Stimulated activated CD4-positive, alpha-beta T cell treated with anti-CD3 and anti-CD28 coated beads, Interleukin-1b, Interleukin-23, amount 100 ng/mL, for 4 hours (primary cell): ENCODE measurements at places on chromosomes 6 and 20.

- peak; percentile 4 for DNase-seq
Observed at GRCh38 chr6:39430871-39431523, 108.5 kb upstream of the KCNK16 start.

DNA sequence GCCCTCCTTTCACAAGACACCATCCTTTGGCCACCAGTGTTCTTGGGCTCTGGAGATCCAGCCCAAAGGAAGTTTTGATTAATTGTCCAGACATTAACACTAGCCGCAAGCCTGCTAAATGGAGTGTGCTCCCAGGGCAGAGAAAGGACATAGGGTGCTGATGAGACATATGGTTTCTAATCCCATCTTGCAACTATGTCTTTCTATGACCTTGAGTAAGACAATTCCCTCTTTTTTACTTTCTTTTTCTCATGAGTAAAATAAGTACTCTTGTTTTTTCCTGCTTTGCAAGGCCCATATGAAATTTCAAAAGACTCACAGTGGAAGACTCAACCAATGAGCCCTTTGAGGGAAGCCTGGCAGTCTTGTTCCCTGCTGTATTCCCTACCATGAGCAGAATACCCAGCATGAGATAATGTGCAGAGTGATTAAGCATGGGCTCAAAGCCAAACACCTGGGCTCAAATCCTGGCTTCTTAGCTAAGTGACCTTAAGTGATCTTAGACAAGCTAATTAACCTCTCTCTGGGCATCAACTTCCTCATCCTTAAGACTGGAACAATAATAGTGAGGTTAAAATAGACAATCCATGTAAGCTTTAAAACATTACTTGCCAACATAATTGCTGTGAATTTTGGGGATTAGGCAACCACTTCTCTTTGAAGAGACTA lies at the start of gene WFDC10B:
TSS of gene WFDC10B (minus strand) at position 51 of the 669 bp plus-strand sequence. CDS start 19,027 bp downstream, outside the sequence.
- DNase-seq: no peak

GRCh38 chr6:136846046-136846445 lies 23.7 kb downstream of the PEX7 start:
- DNase-seq: no peak

DNA sequence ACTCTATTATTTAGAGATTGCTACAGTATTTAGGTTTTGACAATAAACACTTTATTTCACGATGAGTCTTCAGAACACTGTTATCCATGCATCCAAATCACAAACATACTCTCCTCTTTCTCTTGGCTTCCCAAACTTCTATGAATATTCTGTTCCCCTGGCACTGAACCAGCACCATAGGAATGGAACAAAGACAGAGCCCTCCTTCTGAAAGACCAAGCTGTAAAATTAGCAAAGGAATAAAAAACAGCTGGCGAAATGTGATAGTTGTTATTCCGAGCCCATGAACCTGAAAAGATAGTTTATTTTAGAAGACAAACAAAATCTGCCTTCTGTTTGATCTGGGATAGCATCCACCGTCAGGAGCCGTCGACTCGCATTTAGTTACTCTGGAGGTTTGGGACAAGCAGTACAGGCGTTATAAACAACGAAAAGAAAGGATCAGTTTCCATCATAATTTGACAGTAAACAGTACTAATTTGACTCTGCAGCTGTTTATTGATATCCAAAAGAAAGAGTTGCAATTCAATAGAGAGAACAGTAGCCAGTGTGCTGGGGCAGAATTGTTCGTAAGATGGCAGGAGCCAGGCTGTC lies 161.4 kb downstream of the CLIC5 start:
- DNase-seq: no peak

- no peak for DNase-seq
Observed at GRCh38 chr6:33297406-33297955, 1.3 kb downstream of the RGL2 start.

DNA sequence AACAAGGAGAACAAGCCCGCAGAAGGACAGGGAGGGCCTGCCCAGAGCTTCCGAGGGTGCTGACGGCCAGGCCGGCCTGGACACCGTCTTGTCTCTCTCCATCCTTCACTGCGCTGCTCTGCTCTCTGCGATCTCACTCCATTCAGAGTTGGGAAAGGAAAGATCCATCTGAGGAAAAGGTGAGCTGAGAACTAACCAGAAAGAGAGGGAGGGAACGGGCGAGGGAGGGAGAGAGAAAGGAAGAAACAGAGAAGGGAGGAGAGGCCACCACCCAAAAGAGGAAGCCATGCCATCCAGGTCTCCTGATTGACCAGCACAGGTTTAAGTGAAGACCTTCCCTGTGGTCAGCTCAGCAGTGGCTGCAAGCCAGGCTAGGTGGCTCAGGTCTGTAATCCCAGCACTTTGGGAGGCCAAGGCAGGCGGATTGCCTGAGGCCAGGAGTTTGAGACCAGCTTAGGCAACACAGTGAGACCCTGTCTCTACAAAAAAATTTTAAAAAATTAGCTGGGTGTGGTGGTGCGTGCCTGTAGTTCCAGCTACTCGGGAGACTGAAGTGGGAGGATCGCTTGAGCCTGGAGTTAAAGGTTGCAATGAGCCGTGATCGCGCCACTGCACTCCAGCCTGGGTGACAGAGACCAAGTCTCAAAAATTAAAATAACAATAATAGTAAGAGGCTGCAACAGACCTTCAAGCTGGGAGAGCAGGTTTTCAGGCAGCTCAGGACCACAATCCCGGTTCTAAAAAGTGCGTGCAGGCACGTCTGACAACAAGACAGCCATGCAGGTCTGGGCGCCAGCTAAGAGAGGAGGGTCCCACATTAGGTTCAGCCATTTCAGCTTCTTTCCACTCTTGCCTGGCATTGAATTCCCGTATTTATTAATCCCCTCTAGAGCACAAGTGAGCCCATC lies 34.2 kb upstream of the DLGAP4 start:
- DNase-seq: no peak

DNA sequence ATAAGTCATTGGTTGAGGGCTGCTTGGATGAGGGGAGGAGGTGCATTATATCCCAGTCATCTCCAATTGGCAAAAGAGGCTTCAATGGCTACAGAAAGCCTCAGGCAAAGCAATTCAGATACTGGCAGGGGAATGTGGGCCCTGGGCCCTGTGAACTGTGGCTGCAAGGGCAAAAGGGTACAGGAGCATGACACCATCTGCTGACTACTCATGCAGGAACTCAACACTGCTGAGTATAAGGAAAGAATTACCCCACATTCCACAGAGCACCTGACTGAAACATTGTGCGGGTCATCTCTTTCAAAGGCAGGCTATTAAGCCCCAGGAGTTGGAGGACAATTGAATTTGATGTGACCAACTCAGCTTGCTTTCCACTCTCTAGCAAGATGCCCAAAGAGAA lies 92.1 kb upstream of the SPTLC3 start:
- no peak for DNase-seq

GRCh38 chr6:139126255-139126654 lies 8.6 kb upstream of the HECA start:
- DNase-seq: no peak

DNA sequence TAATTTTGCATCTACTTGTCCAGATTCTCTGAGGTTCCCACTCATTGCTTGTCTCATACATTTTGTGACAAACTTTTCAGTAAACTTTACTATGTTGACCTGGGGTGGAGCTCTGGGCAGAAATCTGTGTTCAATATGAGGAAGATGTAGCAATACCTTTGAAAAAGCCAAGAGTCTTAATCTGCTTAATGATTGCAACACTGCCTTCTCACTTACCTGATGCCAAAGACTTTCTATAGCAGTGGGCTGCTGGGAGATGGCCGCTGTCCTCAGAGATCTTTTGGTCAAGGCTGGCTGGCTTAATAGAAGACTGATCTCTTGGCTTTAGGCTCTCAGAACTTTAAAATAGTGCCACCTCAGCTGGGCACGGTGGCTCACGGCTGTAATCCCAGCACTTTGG lies 70.1 kb upstream of the RBM24 start:
- DNase-seq: no peak

DNA sequence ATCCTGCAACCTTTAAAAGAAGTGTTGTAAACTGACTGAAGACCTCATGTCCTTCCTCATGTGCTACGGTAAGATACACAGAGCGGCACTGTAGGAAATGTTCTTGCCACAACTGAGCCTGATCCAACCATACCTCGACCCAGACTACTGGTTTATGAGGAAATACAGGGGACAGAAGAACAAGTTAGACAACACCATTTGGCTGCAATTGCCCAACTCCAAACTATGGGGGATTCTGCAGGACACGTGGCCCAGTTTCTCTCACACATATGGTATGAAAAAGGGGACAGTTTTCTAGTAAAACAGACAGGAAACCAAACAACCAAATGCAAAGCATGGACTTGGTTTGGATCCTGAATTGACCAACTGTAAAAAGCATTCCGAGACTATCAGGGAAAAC lies 10.5 kb downstream of the PRPH2 start:
- no peak for DNase-seq

DNA sequence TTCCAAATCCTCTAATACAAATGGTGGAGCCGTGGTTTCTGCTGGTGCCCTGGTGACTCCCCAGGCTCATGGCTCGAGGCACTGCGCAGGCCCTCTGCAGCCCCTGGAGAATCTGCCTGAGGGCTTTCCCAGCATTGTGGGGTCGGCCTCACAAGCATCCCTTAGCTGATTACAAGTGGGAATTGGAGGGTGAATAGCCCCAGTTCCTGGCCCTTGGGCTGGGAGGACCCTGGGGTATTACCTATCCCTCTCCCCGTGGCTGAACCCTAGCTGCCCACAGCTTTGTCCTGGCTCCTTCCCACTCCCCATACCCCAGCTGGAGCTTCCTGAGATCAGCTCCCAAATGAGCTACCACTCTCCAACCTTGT lies 212.2 kb upstream of the CST7 start:
- no peak for DNase-seq

- no peak for DNase-seq
Observed at GRCh38 chr6:74941424-74941823, 264.4 kb downstream of the COL12A1 start.

- DNase-seq: no peak
Observed at GRCh38 chr20:10508060-10508459, 73.0 kb downstream of the SLX4IP start.

GRCh38 chr6:13072686-13073347 lies 255.5 kb downstream of the TBC1D7 start:
- DNase-seq: no peak

GRCh38 chr6:118307581-118307980 lies 240.5 kb upstream of the PLN start:
- DNase-seq: no peak

DNA sequence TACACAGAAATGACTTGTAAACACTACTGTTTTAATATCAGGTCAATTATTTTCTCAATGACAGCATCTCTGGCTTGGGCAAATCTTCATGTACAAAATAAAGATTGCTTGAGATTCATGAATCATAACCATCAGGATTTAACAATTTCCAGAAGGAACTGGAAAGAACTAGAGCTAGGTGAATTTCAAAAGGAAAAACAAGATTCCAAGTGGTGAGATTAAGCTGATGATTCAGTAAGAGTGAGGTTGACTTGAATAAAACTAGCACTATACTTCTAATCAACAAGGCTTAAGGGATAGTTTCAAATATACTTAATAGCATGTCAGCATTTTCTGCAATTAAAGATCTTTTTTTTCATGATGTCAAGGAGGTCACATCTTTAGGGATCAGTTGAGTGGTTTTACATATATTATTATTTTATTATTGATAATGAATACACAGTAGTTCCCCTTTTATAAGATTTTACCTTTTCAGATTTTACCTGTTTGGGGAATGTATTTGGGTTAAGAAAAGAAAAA lies 43.5 kb upstream of the HCRTR2 start:
- DNase-seq: no peak

DNA sequence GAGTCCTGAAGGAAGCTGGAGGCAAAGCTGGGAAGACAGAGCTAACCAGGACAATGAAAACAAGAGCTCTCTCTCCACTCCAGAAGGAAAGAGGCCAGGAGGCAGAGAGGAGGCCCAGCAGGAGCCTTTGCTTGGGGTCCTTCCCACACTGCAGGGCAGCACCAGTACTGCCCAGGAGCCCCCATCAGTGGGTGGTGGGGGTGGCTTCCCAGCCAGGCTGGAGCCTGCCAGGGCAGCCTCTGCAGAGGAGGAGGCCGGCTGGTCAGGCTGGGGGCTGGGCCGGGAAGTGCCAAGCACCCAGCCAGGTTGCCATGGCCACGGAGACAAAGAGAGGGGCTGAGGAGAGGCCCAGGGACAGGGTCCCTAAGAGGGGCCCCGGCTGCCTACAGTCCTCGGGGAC lies 33.4 kb downstream of the PREX1 start:
- no peak for DNase-seq

DNA sequence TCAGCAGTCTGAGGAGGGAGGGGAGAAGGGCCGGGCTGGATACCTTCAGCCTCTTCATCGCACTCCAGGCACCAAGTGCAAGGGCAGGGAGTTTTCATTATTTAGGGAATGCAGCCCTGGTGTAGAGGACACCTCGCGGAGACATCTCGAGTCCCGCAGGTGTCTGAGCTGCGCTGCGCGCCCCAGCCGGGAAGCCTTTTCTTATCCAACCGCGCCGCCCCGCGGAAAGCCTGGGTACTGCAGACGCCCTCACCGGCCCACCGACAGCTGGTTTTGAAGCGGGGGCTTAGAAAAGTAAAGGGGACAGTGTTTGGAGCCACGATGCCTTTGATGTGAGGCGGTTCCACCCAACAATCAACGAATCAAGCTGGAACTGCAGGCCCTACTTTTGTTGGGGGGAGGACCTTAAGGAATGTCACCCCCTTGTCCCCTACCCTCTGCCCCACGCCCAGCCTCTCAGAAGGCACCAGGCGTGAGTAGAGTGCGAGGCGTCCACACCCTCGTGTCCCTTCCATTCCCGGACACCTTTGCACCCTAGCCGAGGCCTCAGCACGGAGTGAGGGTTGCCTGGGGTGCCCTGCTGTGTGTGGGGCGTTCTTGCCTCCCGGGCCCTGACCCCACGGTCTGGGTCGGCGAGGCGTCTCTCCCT lies 8.6 kb downstream of the NKX2-2 start:
- peak; percentile 86 for DNase-seq

DNA sequence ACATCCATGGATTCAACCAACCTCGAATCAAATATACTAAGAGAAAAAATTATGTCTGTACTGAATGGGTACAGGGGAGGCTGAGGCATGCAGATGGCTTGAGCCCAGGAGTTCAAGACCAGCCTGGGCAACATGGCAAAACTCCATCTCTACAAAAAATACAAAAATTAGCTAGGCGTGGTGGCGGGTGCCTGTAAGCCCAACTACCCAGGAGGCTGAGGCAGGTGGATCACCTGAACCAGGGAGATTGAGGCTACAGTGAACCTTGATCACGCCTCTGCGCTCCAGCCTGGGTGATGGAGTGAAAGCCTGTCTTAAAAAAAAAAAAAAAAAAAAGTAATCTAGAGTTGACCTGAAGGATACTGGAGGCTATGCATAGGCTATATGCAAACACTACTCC lies 219.1 kb upstream of the SNX9 start:
- no peak for DNase-seq

DNA sequence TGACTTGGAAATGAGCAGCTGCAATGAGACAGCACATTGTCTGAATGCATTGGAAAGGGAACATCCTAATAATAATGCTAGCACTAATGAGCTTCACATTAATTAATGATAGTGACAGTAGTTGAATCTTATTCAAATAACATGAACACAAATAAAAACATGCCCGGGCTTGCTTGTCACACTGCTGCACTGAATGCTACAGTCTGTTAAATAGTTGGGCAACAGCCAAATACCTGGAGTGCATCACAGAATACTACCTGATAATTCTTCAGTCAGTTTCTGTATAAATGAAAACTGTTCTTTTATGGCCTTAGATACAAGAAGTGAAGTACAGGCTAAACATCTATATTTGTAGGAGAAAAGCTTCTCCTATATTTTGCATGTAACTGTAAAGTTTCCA lies 458.7 kb downstream of the RNF144B start:
- DNase-seq: no peak

- DNase-seq: no peak
Observed at GRCh38 chr6:34922177-34922663, 33.2 kb downstream of the ANKS1A start.
